ENCODE measurements at places on chromosomes 2 and 18.

GRCh38 chr2:9946076-9946475, 5.4 kb upstream of the GRHL1 start:
- no peak for DNase-seq

DNA sequence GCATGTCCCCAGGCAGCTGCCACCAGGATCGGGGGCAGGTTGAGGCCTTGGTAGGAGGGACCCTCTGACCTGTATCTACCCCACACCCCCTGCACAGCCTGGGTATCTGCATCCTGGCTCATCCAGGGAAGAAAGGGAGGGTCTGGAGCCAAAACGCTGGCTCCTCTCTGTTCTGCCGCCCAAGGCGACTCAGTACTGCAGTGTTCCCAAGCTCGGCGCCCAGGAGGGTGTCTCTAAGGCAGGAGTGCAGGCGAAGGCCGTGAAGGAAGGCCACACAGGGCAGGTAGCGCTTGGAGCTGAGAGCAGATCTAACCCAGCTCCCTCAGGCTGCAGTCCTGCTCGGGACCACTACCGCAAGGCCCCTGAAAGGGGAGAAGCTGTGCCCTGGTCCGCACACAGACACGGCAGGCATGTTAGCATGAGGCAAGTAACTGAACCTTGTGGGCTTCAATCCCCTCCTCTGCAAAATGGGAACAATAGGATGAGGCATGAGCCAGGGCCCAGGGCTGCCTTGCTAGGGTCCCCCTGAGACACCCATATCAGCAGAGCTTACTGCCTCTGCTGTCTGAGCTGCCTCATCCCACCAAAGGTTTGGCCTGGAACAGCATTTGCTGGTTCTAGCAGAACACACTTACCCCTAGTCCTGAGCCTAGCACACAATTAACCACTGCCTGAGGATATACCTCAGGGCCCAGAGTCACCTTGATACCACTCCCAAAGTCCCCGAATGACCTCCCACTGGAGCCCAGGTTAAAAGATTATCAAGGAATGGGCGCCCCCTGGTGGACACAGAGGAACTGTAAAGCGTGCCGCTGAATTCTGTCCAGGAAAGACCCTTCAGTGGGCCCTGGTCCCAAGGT, 6.5 kb downstream of the PTMA start:
- peak; percentile 96 for DNase-seq

DNA sequence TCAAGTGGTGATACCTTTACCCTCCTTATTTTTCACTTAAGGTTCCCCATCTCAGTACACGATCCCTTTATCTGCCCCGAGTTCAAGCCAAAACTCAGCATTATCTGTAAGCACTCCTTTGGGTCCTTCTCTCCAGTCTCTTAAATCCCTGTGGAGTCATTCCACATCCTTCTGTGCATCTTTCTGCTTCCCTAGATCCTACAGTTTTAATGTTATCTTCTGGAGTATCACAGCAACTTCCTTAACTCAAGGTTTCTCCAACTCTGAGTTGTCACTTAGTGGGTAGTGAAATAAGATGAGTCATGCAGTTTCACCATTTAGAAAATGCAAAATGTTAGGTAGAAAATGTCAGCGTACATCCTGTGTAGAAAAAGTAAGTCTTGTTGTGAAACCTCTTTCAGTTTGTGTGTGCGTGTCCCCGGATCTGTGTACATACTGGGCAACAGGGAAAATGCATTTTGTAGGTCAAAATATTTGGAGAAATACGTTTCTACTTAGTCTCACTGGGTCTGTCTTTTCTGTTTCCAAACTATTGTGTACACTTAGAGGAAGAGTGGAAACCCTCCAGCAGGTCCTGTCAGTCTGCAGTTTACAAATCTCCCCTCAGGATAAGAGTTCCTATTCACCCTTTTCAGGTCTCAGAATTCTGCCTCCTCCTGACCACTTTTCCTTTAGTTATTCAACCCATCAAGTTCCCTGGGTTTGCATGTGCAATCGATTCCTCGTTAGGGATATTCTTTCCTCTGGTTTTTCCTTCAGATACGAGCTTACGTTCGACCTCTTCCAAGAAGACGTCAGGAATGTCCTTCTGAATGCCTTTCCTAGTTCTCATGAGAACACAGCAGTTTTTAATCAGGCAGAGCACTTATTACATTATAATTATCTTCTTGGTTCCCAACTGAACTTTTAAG, 154.8 kb downstream of the TGIF1 start:
- no peak for DNase-seq

DNA sequence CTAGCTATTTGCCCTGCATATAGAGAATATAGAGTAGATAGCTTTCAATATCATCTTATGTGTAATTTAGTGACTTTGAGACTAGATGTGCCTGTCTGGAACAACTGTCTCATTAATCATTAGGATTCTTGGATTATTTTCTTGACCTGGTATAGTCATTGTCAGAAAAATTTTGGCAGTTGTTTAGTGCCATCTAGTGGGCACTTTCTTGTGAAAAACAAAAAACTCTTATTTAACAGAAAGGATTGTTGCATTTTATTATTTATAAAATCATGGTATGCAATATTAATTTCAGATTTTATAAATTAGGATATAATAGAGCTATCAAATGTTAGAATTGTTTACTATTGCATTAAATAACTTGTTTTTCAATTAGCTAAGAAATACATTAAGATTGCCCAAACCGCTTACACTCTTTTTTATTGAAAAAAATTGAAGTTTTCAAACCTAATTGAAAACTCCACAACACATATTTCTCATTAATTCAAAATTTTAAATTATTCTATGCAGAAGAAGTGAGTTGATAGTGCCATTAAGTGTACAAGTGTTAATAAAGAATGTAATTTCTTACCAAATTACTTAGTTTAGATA, 80.3 kb downstream of the DYNAP start:
- no peak for DNase-seq

- DNase-seq = peak; percentile 66
These were observed 598 bp upstream of the CEP68 start for GRCh38 chr2:65055422-65056214.

DNA sequence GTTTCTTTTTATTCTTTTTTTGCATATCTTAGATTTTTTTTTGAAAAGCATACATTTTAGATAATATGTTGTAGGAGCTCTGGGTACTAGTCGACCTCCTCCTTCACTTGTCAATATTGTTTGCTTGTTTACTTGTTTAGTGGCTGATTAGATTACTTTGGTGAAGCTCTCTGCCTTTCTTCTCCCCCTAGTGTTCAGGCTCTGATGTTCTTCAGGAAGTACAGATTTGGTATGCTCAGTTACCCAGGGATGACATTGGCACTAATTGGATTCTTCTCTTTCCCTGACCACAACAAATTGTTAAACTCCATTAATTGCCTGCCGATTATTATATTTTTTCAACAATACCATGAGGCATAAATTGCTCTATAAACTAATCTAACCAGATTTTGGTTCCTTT, 491.2 kb downstream of the SUCLG1 start:
- no peak for DNase-seq

DNA sequence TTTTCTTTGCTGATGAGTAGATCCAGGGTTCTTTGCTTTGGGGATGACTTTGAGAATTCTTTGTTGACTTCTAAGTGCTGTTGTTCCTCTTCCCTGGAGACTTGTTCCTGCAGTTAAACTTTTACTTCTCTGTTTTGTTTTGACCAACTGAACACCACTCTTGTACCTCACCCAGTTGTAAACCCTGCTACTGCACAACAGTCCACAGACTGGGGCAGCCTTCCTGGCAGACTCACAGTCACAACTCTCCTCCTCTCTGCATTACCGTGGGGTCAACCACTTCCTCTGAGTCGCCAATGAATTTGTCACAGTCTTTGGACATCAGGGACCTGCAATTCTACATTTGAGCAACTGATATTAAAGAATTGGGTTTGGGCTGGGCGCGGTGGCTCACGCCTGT, 3.8 kb upstream of the SLC8A1 start:
- no peak for DNase-seq

- DNase-seq = no peak
These were observed 309.3 kb upstream of the MYT1L start for GRCh38 chr2:2640371-2640770.

DNA sequence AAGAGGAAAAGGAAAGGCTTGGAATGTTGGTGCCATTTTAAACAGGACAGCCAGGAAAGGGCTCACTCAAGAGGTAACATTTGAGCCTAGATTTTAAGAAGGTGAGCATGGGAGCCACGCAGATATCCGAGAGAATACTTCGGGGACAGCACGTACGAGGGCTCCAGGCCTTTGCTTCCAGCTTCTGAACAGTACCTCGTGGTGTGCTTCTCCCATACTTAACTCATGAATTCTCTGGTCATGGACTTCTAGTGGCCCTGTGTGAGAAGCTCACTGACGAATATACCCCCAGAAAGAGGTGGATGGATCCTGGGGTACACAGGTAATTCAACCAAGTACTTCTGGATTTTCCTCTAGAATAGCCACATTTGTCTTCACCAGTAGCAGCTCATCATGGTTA, 2.7 kb upstream of the VIT start:
- no peak for DNase-seq

DNA sequence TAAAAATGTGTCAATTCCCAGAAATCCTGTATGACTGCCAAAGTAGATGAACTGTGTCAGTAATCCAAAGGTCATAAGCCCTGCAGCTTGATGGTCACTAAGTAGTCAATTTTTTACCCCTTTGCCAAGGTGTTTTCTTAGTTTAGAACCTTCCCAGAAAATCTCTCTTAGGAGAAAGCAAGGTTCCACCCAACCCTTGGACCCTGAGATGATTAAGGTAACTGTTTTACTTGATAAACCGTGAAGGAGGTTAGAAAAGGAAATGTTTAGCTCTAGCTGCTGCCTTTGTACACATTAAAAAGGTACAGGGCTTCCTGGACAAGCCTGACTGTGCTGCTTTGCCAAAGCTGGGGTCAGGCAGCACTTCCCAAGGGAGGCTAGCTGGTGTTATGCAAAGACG, 24.4 kb upstream of the LRP2 start:
- no peak for DNase-seq

- DNase-seq = no peak
These were observed 20.7 kb upstream of the C1QL2 start for GRCh38 chr2:119179202-119179601.

DNA sequence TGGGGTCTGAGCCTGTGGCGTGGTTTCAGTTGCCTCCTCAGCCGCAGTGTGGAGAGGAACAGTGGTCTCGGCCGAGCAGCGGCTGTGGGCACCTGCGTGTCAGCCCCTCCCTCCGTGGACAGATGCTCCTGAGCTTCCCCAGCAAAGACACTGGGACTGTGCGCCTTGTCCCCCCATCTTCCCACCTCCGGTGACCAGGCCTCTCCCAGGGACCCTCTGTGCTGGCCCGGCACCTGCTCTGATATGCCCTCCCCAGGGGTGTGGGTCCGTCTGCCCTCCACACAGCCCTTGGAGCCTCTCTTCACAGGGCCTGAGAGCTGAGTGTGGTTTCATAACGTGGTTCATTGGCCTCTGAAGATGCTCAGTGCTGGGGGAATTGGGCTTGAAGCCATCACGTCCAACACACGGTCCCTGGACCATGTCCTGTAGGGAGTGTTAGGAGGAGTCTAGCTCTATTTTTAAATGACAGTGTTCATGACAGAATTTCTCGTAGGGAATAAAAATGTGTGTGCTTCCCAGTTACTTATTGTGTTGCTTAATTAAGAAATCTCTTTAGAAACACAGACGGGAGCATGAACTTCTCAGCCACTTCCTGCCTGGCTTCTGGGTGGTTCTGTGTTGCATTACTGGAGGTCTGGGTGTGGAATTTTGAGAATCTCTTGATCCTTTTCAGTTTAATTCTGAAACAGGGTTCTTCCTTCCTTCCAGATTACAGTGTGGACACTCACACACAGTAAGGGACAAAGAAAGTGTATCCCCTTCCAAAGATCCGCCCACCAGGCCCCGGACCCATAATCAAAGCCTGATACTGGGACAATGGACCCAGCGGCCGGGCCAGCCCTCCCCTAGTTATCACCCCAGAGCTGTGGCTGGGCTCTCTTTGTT, 110.7 kb downstream of the NFATC1 start:
- no peak for DNase-seq

DNA sequence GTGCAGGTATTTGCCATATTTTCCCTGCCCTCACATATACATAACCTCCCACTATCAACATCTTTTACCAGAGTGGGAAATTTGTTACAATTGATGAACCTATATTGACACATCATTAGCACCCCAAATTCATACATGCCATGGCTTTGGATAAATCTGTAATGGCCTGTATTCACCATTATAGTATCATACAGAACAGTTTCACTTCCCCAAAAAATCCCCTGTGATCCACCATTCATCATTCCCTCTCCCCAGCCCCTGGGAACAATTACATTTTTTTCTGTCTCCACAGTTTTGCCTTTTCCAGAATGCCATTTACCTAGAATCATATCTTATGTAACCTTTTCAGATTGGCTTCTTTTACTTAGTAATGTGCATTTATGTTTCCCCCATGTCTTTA, 494.5 kb downstream of the RNF144A start:
- DNase-seq = no peak

DNA sequence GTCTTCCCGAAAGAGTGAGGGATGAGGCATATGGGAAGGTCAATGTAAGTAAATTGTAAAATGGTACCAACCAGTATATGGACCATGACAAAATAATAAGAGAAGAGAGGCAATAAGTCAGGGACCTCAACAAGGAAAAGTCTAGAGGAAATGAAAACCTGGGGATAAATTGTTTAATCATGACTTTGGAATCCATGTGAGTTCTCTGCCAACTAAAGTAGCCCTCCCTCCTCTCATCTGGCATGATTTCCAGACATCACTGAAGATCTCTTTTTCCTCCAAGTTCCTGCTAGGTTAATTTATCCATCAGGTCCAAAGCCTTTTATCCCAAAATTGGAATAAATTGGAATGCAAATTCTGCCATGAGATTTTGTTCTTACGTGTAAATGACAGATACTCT, 417.9 kb downstream of the NRXN1 start:
- no peak for DNase-seq

DNA sequence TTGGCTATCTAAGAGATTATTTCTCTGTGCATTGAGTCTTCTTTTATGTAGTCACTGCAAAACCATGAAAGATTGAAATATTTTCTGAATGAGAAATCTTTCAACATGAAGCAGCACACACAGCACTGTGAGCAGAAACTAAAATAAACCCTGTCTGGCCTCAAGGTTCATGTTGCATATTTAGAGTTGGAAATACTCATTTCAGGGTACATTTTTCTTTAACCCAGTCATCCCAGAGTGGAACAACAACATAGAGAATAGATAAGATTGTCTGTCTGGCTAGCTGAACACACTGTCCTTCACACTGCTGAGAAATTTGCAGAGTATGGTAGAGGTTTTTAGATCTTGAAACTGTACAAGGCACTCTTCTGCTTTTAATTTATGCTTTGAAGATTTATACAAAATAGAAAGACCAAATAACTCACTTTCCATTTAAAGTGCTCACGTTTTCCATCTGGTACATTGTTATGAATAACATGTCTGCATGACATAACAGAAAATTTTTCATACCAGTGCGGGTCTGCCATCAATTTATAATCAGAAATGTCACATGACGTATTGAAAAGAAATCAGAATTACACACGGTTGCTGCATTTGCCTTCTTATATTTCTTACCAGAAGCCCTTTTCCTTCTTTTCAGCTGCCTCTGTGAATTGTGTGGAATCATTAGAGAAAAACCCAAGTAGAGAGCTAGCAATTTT, 25.0 kb upstream of the FN1 start:
- no peak for DNase-seq

- no peak for DNase-seq
These were observed 121.8 kb upstream of the FN1 start for GRCh38 chr2:215557701-215558100.

GRCh38 chr2:105431367-105432043, 32.7 kb upstream of the FHL2 start:
- DNase-seq = no peak

GRCh38 chr2:20519309-20519708, 72.4 kb downstream of the RHOB start:
- no peak for DNase-seq

- no peak for DNase-seq
These were observed 217.6 kb upstream of the THUMPD2 start for GRCh38 chr2:39996653-39997080.
